Left colon (tissue), 2 donors: ENCODE measurements at places on chromosomes 4 and X. TPM values are rescaled to one million over a fixed set of nuclear protein-coding genes. Genes with fewer than 3 reads are reported as not detected.

The SLC9A7 gene
- 0.95 TPM for total RNA-seq

DNA sequence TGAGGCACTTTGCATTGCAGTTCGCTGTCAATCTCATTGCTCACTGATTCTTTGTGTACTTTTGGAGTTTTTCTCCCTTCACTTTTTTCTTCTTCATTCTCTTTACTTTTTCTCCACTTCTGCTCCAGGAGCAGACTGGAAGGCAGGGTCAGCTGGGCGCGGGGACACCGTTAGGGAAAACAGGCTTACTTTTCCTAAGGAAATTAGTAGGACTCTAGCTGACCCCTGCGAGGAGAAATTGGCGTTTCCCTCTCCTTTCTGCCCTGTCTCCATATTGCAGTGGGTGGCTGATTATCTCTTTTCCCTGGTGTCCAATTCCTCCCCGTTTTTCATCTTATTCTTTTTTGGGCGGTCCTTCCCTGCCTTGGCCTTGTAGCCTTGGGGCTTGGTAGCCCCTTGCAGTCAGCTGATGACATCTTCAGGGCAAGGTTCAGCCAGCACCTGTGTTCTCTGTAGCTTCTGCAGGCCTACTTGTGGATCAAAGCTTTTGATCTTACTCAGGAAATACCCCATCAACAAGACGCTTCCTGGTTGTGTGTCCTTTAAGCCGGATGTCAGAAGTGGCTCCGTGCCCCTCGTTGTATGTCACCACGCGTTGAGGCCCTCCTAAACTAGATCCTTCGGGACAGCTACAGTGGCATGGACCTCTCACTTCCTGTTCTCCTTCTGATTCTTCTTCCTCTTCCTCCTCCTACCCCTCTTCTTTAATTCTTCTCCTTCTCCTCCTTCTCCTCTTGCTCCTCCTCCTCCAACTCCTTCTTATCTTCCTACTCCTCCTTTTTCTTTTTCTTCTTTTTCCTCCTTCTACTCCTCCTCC lies 36.1 kb downstream of the NBDY start:
- DNase-seq, result no peak

GRCh38 chrX:23811108-23811651 lies 28.2 kb downstream of the SAT1 start:
- DNase-seq, result no peak

DNA sequence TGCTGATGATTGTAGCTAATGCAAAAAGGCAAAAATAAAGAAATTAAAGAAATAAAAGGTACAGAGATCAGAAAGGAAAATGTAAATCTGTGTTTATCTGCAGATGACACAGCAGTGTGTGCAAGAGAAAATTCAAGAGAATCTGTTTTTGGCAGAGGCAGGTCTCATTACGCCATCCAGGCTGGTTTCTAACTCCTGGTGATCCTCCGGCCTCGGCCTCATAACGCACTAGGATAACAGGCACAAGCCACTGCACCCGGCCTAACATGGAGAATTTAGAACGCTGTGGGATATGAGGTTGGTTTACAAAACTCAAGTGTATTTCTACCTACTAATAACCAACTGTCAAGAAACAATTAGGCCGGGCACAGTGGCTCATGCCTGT lies 29.4 kb downstream of the CTBP1 start:
- DNase-seq, result no peak
